Adrenal gland (tissue), 19 donors: ENCODE measurements at places on chromosomes 7 and 10.

GRCh38 chr10:8052956-8053445 is 1.5 kb upstream of the GATA3 start:
- peaks cover 52% of the 10 kb centered on the region for H3K27me3 ChIP-seq
- H3K27ac ChIP-seq, result no peak overlapping the region
- no peak overlapping the region for H3K4me3 ChIP-seq
- peaks cover 42% of the 10 kb centered on the region for H3K4me1 ChIP-seq
- no peaks in the 10 kb centered on the region for H3K36me3 ChIP-seq
- DNase-seq, result no peak

- H3K4me1 ChIP-seq, result no peaks in the 10 kb centered on the region
- H3K27me3 ChIP-seq, result no peaks in the 10 kb centered on the region
- H3K27ac ChIP-seq, result no peak overlapping the region
- H3K36me3 ChIP-seq, result no peaks in the 10 kb centered on the region
These were observed 83.6 kb upstream of the MKI67 start for GRCh38 chr10:128209862-128210214.

DNA sequence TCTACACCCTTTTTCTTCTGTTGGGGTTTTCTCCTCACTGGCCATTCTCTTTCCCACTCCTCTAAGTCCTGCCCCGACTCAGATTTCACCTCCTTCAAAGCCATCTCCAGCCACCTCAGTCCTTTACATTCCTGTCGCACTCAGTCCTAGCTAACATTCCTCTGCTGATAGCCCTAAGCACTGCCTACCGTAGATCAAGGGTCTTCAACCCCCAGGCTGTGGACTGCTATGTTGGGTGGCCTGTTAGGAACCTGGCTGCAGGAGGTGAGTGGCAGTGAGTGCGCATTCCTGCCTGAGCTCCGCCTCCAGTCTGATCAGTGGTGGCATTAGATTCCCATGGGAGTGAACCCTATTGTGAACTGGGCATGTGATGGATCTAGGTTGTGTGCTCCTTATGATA is 11.2 kb downstream of the PFKFB3 start:
- H3K27me3 ChIP-seq, result no peaks in the 10 kb centered on the region
- no peak for DNase-seq
- H3K4me3 ChIP-seq, result no peak overlapping the region

GRCh38 chr7:117630501-117630900 is 150.7 kb downstream of the CFTR start:
- no peaks in the 10 kb centered on the region for H3K36me3 ChIP-seq
- H3K27me3 ChIP-seq, result no peaks in the 10 kb centered on the region
- H3K4me3 ChIP-seq, result no peak overlapping the region
- DNase-seq, result no peak
- H3K4me1 ChIP-seq, result no peaks in the 10 kb centered on the region

- no peaks in the 10 kb centered on the region for H3K27me3 ChIP-seq
- no peak overlapping the region for H3K27ac ChIP-seq
- no peaks in the 10 kb centered on the region for H3K36me3 ChIP-seq
- DNase-seq, result no peak
These were observed 57.2 kb upstream of the STRIP2 start for GRCh38 chr7:129376778-129377700.

DNA sequence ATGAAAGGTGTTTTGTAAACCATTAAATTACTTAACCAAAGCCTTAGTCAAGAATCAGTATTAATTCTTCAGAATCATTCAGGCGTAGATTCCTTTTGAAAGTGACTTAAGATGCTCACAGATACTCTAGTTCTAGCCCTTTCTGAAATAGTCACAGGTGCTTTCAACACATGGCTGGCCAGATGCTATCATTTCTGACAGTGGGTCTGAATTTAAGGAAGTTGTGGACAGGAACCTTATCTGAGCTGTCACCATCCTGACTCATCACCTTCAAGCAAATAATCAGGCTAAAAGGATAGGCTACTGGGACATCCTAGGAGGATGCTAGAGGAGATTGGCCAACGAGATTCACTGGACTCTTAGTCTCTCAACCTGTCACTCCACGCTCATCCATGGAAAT is 501.5 kb downstream of the LRMDA start:
- no peak overlapping the region for H3K27ac ChIP-seq
- no peak overlapping the region for H3K4me3 ChIP-seq
- no peaks in the 10 kb centered on the region for H3K27me3 ChIP-seq
- H3K4me1 ChIP-seq, result no peaks in the 10 kb centered on the region
- DNase-seq, result no peak

GRCh38 chr10:79187121-79187940 is 118.6 kb downstream of the ZMIZ1 start:
- H3K4me3 ChIP-seq, result no peak overlapping the region
- H3K36me3 ChIP-seq, result no peaks in the 10 kb centered on the region
- DNase-seq, result peak; percentile 85
- H3K4me1 ChIP-seq, result peaks cover 50% of the 10 kb centered on the region
- H3K27me3 ChIP-seq, result no peaks in the 10 kb centered on the region
